Activated naive CD8-positive, alpha-beta T cell treated with anti-CD3 and anti-CD28 coated beads, Interleukin-2, amount 50 U/mL, for 16 hours (primary cell): ENCODE measurements at places on chromosomes 1 and 21.

GRCh38 chr1:43293176-43293575, 7.6 kb upstream of the TIE1 start:
- no peak for DNase-seq

- no peak for DNase-seq
These were observed 80.5 kb upstream of the SOX13 start for GRCh38 chr1:203992440-203992839.

GRCh38 chr1:212678456-212679410, 20.9 kb downstream of the BATF3 start:
- no peak for DNase-seq

GRCh38 chr1:162612606-162613400, 19.5 kb upstream of the DDR2 start:
- DNase-seq, result no peak

DNA sequence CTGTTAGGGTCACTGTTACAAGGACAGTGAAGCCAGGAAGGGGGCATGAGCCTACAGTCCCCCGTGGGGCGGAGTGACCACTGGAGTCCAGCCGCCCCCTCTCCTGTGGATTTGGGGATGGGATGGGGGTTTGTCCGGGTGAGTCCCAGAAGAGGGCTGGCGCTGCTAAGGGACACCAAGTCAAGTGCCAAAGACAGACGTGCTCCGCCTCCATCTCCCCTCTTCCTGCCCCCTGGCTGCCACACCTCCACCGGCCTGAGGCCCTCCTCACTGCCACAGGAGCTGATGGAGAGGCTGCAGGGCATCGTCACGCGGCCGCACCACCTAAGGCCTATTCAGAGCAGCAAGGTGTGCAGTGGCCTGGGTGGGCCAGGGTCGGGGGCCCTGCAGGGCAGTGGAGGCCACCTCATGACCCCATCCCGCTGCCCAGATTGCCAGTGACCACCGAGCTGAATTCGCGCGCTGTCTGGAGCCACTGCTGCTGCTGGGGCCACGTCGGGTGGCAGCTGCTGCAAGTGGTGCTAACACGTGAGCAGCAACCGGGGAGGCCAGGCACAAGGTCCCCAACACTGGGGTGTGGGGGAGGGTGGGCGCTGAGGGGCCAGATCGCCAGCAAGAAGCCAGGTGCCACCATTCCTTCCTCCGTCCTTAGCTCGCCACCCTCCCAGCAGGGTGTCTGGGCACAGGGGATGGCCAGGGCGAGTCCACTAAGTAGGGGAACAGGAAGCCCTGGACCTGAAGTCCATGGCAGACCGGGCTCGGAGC, 4.9 kb downstream of the RNF207 start:
- DNase-seq, result no peak

- no peak for DNase-seq
These were observed 344.1 kb downstream of the DISC1 start for GRCh38 chr1:231970684-231971083.

- no peak for DNase-seq
These were observed 63.7 kb downstream of the CLDN17 start for GRCh38 chr21:30102871-30103270.

DNA sequence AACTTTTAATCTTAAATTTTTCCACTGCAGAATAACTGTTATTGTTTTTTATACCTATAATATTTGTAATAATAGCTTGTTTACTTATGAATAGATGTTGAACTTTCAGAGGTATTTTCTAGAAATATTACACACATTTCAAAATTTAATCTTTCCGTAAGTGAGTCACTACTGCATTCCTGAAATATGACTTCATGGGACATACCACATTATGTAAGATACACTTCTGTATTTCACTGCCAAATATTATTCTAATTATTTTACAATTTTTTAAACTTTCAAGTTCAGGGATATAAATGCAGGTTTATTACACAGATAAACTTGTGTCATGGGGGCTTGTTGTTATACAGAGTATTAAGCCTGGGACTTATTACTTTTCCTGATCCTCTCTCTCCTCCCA, 2220.5 kb downstream of the NCAM2 start:
- no peak for DNase-seq

DNA sequence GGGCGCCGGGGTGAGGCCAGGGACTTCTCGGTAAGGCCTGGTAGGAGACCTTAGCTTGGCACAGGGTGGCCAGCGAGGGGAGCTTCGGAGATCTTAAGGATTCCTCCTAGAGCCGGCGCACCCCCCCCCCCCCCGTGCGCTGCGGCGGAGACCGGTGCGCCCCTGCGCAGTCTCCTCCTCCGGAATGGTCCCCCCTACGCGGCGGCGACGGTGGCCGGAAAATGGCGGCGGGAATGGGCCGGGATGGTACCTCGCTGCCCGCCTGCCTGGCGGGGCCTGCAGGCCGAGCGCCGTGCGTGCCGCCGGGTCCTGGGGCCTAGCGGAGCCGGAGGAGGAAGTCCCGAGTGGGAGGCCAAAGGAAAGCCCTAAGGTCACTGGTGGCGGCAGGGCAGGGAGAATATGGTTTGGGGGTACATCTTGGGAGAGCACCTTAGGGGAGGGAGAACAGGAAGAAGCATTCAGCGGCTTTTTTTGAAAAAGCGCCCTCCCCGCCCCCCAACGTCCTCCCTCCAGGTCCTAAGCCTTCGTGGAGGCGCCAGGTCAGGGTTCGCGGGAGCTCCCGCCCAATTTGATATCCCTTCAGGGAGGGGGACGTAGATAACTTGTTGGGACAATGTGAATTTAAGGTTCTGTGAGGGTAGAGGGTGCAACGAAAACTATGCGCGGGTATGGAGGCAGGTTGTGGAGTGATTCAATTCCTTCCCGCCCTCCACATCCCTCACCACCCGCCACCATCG, 429 bp downstream of the SRRM1 start:
- no peak for DNase-seq

- DNase-seq, result no peak
These were observed 25.3 kb upstream of the ATP5PO start for GRCh38 chr21:33940881-33941245.

DNA sequence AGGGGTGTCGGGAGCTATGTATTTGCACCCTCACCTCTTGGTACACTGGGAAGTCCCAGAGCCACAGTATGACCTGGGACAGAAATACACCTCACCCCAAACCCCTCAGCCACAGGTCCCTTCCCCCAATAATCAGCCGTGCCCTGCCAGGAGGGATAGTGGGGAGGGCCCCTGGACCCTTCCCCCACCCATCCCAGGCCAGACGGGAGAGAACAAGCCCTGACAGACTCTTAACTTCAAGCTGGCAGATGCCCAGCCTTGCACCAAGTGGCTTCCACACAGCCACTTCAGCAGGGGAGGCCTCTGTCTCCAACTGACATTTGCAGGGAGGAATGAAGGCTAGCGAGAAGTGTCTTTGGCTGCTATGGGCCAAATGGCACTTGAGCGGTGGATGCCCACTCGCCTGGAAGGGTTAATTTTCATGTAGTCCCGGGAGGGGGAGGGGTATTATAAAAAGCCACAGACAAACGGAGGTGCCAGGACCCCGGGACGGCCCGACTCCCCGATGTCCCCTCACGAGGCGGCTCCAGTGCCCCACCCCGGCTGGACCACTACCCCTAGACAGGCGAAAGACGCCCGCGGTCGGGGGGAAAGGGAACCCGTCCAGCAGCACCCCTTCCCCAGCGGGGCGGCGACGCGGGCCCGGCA, 495 bp downstream of the SYNC start:
- DNase-seq, result no peak

- no peak for DNase-seq
These were observed 55.1 kb downstream of the ITPKB start for GRCh38 chr1:226684026-226684425.

GRCh38 chr1:218294546-218294945, 9.5 kb downstream of the RRP15 start:
- no peak for DNase-seq

- DNase-seq, result no peak
These were observed 130.1 kb upstream of the MAP1LC3C start for GRCh38 chr1:242128951-242129502.

- DNase-seq, result no peak
These were observed 9.5 kb upstream of the TMEM39B start for GRCh38 chr1:32063261-32063681.

DNA sequence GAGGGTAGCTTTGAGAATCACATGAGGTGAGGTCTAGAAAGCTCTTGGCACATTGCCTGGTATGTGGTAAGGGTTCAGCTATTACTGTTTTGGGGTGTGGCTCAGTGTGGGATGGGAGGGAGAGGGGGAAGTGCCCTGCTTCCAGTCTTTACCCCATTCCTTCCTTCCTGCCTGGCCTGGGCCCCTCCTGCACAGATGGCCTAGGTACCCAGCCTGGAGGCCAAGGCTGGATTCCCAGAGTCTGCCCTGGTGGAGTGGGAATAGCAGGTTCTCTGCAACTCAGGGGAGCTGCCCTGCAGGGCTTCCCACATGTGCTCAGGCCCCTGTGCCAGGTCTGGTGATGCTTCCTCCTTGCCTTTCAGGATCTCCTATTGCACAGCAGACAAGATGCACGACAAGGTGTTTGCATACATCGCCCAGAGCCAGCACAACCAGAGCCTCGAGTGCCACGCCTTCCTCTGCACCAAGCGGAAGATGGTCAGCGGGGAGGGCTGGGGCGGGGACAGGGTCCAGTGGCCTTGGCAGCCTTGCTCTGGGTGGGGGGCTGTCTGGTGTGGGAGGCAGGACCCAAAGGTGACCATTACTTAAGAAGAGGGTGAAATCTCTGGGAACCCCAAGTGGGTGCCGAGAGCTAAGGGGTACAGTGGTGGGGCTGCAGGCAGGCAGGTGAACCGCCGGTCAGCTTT, 13.5 kb downstream of the LDLRAP1 start:
- no peak for DNase-seq

DNA sequence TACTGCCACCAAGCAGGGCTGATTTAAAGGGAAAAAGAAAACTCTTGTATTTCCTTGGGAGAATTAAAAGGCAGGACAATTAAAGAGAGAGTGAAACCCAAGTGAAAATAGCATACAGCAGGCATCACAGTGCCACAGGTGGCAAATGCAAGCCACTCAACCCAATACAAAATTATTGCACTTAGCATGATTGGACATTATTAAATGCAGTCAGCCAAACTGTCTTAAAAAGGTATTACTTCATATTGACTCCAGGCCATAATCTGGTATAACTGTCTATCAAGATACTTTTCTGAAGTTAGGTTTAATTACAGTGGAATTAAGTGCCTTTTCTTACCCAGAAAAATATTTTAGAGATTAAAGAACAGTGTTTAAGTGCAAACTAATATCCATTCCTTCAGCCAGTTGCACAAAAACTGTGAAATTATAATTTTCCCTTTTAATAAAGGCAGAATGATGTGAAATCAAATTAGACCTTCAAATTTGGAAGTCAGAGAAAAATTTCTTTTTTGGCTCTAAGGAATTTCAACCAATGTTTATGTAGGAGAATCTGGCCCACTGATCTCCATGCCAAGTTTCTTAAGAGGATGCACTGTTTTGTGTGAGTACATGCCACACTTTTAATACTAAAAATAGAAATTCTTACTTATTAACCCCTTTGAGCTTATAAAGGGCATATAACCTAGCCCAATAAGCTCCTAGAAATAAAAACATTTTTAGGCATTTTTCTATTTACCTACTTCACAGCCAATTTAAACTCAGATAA, 15.2 kb downstream of the SLC30A10 start:
- DNase-seq, result no peak

DNA sequence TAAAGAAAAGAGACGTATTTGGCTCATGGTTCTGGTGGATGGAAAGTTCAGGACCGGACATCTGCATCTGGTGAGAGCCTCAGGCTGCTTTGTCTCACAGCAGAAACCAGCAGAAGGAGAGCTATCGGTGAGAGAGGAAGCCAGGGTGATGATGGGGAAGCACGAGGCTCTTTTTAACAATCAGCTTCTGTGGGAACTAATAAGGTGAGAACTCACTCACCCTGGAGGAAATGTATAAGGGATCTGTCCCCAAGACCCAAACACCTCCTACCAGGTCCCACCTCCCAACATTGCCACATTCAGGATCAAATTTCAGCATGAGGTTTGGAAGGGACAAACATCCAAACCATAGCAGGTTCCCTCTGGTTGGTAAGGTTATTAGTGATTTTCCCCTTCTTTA, 32.8 kb downstream of the ASTN1 start:
- DNase-seq, result no peak

DNA sequence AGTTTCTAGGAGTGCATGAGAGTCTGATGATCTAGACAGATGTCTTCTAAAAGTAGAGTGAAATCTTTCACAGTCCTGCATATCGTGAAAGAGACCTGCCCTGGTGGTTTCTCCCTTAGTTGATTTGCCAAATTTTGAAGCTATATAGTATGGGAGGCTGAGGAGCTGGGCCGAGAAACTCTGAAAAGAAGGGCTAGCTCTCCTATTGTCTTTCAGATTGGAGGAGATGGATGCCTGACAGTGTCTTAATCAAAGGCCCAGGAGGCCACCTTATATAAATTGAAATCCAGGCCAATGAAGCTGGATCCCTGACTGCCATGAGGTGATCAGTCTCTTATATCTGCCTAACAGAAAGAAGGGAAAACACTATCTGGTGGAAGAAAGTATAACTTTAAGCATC, 18.4 kb upstream of the CD84 start:
- no peak for DNase-seq

DNA sequence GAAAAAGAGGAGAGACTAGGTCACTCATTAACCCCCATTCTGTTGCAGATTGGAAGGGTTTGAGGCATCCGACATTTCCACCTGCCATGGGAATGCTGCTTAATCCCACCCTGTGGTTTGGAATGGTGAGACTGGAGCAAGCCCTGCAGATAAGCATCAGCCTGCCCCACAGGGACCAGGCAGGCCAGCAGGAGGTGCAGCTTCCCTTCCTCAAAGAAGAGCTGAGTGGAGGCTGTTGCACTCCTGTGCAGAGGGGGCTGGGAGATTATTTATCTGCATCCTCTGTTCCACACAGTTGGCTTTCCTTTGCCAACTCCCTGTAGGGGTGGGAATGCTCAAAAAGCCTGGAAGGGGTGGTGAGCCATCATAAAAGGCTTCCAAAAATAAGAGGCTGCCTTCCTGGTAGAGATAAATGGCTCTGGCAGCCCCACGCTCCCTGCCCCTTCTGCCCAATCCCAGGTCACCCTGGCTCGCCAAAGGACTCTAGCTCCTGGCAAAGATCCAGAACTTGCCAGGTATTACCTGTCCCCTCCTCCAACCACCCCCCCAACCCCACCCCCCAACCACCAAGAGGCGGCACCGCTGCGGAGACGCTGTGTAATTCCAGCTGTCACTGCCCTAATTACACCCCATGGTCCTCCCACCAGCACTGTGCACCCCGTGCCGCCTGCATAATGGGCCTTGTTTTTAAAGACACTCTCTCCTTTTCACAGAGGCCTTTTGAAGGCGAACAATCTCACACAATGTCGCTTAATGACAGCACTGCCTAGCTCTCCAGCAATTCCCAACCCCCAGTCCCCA, 83.0 kb upstream of the ZC3H12A start:
- no peak for DNase-seq

GRCh38 chr1:6005276-6005917, 13.2 kb upstream of the NPHP4 start:
- no peak for DNase-seq

DNA sequence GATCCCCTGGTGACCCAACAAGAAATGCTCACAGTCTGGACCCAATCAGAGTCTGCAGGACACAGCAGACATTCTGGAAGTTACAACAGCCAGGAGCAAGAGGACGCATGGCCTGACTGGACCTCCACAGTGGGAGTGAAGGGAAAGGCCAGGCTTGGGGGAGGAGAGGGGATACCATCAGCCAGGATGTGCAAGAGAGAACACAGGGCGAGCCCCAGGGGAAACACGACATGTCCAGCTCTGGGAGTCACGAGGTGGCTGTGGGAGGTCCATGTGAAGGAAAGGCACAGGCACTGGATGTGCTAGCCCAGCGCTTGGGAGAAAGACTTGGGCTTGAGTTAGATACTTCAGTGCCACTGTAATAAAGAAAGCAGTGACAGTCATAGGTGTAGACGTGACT, 87.3 kb downstream of the HSF2BP start:
- DNase-seq, result no peak
